Activated naive CD4-positive, alpha-beta T cell treated with anti-CD3 and anti-CD28 coated beads for 36 hours (primary cell): ENCODE measurements at places on chromosomes 6 and 20.

- no peak for DNase-seq
Measured at GRCh38 chr20:63270606-63271325, 1.8 kb upstream of the ARFGAP1 start.

GRCh38 chr6:84046755-84047154 is 13.2 kb downstream of the MRAP2 start:
- no peak for DNase-seq

GRCh38 chr20:60327971-60328660 is 369.9 kb downstream of the CDH26 start:
- no peak for DNase-seq

DNA sequence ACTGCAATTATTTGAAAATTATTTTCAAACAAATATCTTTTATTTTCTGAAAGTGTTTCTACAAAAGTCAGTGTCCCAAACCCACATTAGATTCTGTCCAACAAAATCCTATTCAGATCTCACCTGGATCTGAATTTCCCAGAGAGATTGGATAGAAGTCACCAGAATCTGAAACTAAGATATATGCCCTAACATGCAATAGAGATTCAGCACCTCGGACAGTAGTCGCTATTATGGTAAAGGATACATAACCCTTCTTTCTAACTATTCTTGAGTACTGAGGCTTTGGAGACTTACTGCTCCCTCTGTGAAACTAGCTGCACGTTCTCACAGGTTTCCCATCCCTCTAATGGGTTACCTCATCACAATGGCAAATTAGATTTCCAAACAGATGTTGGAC is 151.4 kb downstream of the ID4 start:
- no peak for DNase-seq

DNA sequence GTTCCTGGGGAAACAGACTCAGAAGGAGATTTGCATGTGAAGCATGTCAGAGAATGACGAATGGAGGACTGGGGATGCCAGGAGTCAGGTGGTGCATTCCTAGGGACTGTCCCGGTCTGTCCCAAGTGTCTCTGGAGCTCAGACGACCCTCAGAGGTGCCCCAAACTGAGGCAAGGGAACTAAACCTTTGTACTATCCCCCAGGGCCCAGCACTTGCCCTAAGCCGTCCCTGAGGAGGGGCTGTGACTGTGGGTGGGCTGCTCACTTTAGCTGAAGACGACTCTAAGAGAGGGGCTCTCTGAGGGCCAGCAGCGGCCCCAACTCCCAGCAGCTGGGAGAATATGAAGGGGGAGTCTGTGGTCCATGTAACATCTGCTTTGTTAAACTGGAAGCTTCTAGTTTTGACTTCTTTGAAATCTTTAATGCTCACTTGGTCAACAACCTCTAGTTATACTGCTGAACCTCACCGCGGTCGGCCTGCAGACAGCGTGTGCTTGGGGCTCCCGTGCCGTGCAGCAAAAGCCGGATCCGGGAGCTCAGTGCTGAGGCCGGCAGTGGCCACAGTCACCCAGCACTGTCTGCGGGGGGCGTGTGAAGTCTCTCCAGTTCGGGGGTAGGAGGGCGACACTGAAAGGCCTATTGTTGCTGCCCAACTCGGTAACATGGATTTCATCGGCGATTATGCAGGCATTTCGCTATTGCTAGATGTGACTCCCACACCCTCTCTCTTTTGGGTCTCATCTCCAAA is 34.2 kb downstream of the TUBB2B start:
- DNase-seq: no peak

DNA sequence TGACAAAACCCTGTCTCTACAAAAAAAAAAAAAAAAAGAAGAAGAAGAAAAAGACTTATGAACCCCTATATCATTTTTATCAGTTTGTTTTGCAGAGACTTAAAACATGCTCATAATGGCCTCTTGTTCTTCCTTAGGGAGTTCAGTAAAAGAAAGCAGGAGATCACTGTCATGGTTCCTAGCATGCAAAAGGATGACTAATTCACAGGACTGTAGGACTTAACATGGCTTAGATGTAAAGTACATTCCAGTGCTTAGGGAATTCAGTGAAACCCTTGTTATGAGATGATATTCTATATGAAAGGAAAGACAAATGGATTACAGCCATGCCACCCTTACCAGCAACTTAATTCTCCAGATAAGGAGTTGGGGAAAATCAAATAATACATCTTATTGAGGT is 29.5 kb downstream of the EEF1A1 start:
- DNase-seq: no peak

DNA sequence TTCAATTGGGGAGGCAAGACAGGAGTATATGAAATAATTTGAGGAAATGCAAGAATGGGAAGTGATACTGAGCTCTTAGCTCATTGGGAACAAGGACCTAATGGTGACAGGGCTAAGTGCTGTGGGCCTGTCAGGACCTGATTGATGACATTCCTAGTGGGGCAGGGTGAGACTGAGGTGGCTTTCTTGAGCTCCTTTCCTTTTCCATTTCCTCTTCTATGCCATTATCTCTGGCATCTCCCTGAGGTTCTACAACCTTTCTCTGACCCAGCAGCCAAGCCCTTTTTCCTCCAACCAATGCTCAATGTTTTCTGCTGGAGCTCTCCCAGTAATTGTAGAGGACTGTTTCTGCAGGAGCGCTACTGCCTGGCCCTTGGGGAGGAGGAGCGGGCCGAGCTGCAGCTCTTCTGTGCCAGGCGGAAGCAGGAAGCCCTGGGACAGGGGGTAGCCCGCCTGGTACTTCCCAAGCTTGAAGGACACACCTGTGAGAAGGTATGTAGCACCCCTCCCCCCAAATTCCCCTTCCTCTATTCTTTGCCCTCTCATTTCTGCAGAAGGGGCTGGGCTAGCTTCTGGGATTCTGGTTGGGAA is 2.8 kb upstream of the TOMM6 start:
- DNase-seq: no peak

GRCh38 chr20:40284611-40285010 is 404.4 kb downstream of the MAFB start:
- DNase-seq: no peak

- no peak for DNase-seq
Measured at GRCh38 chr20:62063315-62063980, 2.2 kb downstream of the TAF4 start.

- DNase-seq: no peak
Measured at GRCh38 chr20:60139663-60140446, 181.6 kb downstream of the CDH26 start.
